ENCODE measurements at places on chromosomes 6 and 20.
A peak's percentile ranks its signal among the peaks of the same experiment; 100 is the strongest.

GRCh38 chr6:21091411-21091810 is 502.1 kb upstream of the SOX4 start:
- DNase-seq, result no peak

DNA sequence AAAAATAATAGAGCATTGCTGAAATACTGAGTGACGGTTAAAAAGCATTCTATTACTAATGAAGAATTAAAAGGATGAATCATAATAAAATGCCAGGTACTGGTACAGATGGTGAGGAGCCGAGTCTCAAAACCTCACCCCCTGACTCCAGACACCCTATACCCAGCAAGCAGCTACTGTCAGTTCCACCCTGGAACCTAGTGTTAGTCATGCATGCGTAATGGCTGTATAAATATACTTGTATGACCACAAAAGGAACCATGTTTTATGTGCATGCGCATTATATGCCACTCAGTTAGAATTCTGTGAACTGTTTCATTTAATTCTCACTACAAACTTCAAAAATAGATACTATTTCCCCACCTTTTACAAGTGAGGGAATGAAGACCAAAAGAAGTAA is 568.7 kb upstream of the RNF217 start:
- no peak for DNase-seq

DNA sequence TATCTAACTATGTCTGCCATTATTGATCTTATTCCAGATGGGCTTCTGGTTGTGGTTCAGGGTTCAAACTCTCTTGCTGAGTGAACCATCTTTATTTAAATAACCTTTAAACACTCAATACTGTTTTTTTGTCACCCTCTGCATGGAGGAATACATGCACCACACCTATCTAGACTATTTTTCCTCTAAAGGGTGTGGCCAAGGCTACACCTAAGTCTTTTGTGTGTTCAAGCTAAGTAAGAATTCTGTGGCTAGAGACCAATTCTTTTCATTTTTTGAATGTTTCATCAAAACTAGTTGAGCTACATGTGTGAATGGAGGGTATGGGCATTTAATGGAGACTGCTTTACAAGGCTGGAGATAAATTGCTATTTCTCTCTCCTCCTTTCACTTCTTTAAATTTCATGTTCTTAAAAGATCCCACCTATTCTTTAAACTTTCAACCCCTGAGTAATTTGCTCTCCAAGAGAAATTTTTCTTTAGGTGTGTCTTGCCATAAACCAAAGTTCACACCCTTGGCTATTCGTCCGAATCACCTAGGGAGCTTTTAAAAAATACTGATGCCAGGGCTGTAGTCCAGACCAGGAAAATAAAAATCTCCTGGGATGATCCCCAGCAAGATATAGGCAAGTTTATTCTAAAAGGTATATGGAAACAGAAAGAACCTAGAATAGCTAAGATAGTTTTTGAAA is 24.8 kb upstream of the MBOAT1 start:
- no peak for DNase-seq

- DNase-seq, result no peak
Observed at GRCh38 chr6:5706124-5707033, 300.3 kb downstream of the NRN1 start.

DNA sequence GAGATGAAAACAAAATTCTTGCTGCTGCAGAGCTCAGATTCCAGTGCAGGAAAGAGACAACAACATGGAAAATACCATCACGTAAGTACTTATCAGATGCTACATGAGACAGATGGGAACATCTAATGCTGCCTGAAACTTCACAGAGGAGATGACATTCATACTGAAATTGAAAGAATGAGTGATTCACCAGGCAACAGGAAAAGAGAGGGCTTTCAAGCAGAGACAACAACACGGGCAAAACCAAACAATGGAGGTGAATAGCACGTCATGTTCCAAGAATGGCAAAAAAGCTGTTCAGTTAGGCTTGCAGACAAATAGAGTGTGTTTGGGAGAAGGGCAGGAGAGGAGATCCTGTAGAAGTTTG is 39.3 kb downstream of the GTF2H5 start:
- DNase-seq, result no peak

DNA sequence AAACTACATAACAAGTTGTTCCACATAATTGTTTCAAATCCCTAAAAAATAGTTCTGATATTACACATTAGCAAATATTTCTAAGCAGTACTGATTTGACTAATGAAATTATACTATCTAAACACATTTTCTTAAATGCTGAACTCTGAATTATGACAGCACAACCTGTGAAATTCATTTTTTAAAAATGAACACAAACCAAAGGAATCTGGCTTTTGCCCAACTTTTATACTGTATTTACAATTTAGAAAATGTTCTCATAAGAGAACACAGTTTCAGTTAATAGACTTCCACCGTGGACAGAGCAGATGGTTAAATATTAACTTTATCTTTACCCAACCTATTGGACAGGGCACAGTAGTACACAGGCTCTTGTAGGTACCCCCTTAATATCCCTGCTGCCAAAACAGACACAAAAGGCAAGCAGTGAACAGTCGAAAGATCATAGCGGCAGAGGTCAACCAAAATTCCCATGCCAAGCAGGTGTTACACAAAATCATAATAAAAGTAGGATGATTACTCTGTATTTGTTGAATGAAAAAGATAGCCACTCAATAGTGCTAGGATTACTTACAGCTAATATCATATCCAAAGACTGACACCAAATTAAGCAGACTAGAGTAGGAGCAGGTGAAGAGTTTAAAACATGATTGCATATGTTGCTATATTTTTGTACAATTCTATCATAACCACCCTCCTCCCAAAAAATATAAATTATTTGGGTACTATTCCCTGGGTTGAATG is 122.5 kb downstream of the RNGTT start:
- no peak for DNase-seq

DNA sequence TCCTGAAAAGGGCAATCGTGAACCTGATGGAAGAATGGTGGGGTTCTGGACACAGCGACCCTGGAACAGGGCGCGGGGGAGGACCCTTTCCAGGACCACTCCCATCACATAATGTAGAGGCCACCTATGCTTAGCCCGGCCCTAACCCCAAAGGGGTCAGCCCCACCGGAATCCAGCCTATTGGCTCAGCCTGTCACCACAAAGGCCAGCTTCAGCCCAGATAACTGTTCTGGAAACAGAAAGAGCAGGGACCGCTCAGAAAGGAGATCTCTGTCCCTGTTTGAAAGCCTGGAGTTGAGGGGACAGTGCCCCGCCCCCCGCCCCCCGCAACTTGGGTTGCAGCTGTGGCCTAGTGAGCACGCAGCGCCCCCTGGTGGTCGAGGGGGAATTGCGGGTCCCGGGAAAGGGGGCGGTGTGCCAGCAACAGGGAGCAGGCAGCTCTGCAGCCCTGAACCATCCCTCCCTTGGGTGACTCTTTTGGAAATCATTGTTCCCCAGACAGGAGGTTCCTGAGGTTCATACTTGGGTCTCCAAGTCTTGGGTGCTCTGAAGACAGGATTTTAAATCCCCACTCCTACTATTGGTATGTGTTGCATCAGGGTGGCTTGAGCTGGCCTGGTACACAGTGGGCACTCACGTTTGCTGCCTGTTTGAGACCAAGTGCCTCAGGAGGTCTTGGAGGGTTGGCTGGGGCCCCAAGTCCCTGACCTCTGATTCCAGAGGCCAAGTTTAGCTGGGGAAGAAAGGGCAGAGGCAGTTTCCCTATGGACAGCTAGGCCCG is 1.5 kb downstream of the SIGLEC1 start:
- peak; percentile 42 for DNase-seq

DNA sequence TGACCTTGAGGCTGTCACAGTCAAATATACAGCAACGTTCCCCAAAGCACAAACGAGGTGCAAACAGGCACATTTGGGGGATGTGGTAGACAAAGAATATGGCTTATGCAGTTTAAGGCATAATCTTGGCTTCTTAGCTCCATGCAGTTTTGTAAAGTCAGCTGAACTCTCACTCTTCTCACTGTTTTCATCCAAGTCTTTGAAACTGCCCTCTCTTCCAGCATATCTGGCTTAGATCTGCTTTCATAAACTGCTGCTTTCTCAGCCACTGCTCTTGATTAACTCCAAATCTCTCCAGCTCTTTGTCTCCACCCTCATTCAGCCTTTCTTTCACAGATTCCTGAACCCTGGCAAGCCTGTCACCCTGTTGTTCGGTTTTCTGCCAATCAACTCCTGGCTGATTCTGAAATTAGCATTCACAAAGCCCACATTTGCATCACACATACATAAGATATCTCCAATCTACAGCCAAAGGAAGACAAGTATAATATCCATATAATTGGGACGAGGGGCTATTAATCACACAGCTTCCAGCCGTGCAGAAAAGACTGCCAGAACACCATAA is 301.1 kb upstream of the RNF217 start:
- no peak for DNase-seq

GRCh38 chr20:32638848-32639247 is 34.9 kb downstream of the C20orf203 start:
- DNase-seq, result no peak

DNA sequence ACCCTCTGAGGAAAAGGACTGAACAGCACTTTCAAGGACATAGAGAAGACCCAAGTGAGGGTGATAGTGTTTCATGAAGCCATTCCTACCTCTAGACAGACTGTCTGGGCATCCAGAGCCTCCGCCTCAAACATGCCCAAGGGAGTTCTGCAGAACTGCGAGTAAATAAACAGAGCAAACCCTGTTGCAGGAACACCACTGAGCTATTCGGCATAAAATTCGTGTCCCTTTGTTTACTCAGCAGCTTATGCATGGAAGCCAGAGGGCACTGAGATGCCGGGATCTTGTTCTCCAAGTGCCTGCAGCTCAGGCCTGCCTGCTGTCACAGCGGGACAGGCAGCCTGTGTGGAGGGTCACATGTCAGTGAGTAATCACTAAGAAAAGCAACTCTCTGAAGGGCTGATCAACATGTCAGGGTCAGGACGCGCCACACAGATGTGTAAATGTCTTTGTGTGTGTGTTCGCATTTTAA is 164.9 kb upstream of the HEY2 start:
- DNase-seq, result no peak

DNA sequence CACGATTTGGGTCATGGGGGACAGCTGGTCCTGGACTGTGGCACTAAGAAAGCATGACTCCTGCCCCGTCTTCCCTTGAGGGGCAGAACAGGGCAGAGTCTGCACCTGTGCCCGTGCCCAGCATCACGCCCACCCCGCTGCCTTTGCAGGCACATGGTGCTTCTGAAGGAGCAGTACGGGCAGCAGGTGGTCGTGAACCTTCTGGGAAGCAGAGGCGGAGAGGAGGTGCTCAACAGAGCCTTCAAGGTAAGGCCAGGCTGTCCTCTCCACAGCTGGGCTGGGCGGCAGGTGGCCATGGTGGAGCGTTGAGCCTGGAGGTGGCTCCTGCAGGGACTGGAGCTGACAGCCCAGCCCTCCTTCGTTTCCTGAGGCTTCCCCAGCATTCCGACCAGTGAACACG is 77.4 kb downstream of the SYNJ2 start:
- no peak for DNase-seq

DNA sequence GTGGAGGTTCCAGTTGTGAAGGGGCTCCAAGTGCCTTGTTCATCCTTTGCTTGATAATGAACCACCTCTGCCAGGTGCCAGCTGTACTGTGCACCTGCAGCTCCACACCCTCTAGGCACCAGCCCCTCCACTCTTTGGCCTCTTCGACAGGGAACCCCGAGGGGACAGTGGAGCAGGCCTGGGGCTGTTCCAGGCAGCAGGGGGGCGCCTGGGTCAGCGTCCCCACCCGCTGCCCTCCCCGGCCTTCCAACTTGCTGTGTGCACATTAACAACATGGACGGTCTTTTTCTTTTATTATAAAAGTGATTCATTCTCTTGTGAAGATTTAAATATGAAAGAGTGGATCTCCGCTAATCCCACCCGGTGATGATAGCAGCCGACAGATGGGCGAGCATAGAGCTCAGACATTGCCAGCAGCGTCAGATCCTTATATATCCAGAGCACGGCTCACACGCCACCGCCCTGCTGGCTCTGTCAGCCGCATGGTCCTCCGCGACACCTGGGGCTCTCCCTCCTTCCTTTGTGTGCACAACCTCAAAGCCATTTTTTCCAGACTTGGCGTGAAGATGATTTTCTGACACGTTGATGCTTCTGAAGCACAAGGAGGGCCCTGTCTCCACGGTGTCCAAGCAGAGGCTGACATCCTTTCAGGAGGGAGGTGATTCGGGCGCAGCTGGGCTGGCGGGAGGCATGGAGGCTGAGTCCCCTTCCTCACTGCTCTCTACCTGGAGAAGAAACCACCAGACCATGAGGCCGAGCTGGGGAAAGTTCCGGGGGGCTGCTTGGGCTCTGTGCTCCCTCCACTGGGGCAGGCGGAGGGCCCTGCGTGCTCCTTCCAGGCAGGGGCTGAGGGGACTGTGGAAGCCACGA is 22.2 kb upstream of the MRGBP start:
- no peak for DNase-seq

GRCh38 chr6:17156112-17156921 is 54.5 kb downstream of the STMND1 start:
- DNase-seq, result peak; percentile 15

DNA sequence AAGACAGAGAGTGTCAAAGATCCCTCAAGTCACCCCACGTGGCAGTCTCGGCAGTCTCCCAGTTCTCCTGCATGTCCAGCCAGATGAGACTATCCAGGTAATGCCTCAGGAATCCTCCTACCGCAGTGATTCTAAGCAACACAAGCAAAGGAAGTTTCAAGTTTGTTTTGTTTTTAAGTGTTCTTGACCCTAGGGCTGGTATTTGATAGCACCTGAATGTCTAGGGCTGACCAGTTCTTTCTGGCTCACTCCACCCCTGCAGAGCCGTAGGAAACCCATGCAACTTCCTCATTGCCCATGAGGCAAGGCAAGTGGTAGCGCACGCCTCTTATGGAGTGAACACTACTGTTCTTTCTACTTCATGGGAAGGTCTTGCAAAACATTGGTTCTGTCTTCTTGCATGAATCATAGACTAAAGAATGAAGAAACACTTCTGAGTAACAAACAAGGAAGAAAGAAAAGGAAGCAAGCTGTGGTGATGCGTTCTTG is 24.8 kb upstream of the FOXQ1 start:
- no peak for DNase-seq

DNA sequence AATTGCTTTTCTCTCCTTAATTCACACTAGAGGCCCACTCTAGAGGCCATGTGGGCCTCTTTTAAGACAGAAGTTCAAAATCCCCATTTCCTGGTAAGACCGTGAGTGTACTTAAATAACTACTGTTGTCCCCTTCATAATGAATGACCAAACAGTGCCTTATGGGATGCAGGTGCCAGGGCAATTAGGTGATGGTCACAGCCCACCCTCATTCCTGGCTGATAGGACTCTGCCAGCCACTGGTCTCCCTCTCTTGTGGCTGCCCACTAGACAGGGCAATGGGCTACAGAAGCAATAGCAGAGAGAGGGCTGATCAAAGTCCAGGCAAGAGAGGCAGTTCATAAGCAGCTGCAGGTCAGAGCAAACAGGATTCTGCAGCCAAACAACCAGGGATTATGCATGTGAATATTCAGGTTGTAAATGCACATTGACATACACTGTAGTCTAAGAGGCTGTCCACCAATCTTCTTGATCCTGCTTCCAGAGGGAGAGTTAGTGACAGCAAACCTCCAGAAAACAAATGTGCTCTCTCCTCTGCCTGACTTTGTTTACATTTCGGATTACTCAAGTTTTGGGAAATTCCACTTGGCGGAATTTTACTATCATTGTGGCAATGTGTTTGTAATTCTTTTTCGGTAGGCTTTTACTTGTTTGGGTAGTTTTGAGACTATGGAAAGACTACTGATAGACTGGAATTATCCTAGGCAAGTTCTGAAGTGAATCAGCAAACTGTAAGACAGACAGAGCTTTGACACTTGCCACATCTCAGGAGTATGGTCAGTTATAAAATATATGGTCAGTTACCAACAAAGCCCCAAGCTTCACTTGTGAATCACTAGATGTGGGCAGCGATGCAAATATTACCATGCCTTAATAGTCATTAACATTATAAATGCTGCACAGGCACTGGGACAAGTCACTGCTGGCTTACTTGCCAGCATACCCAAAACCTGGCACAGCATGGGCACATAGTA is 12.8 kb downstream of the PTPRK start:
- no peak for DNase-seq
